ENCODE measurements at places on chromosomes 7 and 10.

- DNase-seq: no peak
Observed at GRCh38 chr10:81116201-81116600, 578.5 kb downstream of the SH2D4B start.

GRCh38 chr7:139687211-139687954 is 90.4 kb downstream of the HIPK2 start:
- no peak for DNase-seq

DNA sequence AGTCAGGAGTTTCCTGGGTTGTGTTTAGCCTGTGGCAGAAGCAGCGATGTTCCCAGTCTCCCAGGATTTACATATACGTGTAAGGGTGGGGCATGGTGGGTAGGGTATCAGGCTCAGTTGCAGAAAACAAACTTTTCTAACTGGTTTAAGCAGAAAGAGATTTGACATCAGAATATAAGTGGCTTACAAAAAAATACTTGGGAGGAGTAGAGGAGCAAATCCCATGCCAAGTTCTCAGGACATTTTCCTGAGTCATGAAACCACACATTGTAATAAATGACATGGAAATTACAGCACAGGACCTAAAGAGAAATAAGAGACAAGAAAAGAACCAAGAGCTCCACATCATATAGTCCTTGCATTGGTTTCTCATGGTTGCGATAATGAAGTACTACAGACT is 26.2 kb upstream of the FRMD4A start:
- no peak for DNase-seq

DNA sequence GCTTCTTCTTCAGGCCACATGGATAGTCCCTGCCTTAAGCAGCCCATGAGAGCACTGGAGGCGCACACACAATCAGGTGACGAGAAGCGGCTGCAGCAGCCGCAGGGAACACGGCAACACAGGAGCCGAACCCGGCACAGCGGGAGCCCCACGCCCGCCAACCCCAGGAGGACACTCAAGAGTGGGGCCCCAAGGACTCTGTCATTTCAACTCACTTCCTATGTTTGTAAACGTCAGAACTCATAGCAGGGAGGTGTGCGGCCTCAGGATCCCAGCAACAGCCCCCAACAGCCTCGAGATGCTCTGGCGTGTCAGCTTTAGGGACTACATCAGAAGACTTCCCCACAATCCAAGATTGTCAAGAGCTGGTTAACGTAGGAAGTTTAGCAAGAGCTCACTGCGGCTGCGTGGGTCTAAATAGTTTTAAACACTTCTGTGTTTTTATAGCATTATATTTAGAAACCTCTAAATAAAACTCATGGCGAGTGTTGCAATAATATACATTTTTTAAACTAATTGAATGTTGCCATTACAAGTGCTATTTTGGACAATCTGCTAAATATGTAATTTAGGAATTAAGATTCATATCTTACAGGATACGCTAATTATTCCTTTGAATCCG is 123.4 kb downstream of the MAD1L1 start:
- no peak for DNase-seq

GRCh38 chr7:141291541-141291940 is 217.7 kb downstream of the TMEM178B start:
- no peak for DNase-seq

DNA sequence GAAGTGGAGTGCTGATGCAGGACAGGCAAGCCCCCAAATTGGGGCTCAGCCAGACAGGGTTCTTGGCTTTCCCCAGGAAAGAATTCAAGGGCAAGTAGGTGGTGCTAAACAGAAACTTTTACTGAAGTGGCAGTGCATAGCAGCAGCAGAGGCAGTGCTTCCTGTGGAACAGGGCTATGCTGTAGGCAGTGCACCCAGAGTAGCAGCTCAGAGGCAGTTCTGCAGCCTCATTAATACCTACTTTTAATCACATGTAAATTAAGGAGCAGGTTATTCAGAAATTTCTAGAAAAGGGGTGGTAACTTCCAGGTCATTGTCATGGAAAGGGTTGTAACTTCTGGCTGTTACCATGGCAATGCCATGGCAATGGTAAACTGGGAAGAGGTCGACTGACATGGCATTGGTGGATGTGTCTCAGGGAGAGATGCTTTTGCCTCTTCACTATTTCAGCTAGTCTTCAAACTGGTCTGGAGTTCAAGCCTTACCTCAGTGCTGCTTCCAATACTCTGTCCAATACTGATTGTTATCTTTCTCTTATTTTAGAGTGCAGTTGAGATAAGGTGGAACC is 29.2 kb downstream of the PRSS58 start:
- DNase-seq: no peak

GRCh38 chr7:1358376-1359050 is 100.8 kb downstream of the MICALL2 start:
- no peak for DNase-seq

DNA sequence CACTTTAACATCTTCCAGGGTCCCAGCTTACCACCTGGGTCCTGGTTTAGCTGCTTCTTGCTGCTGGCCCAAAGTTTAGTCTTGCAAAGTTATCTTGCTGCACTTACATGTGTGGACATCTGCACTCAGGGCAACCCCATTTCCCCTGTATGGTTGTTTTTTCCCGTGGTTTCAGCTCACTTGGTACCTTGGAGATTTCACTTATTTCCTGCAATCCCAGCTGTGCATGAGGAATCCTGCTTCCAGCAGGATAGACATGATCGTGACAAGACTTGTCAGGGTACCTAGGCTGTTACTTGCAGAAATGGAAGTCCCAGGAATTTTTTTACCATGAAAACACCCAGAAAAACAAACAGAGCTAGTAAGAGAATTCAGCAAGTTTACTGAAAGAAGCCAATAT is 95.9 kb upstream of the LEP start:
- no peak for DNase-seq

DNA sequence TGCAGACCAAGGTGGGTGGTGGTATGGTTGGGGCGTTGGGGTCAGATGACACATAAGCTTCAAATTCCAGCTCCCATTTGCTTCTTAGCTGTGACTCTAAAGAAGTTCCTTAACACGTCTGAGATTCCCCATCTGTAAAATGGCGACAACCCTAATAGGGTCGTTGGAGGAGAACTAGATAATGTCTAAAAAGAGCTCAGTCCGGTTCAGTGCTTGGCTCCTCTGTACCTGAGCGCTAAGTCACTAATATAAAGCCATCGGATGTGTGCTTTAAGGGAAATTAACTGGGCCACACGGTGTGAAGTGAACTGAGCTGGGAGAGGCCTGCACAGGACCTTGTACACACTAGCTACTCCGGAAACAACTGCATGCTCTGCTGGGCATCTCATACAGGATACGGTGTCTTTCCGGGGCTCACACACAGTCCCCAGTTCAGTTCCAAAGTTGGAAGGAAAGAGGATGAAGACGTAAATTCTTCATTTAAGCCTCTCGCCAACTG is 476 bp upstream of the ZFYVE27 start:
- no peak for DNase-seq

DNA sequence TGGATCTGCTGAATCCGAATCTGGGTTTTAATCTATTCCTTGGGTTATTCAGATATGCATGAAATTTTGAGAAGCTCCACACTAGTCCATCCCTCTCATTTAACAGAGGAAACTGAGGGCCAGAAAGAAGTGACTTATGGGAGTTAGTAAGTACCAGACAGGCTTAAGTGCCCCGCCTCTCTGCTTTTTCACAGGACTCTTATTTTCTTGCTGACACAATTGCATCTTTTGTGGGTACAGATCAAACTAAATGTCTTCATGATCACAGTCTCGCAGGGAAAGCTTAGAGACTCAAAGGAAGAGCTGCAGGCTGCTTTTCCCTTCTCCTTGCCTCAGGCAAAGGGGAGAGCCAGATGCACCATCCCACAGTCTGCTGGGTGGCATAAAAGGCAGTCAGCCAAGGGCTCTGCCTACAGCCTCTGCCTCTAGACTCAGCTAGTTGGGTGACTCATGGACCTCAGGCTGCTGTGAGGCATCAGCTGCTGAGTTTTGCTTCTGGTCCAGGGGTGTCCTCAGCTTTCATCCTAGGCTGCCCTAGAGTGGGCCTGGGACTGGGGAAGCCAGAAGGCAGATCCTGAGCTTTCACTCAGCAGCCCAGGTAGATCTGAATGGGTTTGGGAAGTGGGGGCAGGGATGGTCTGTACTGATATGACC is 11.6 kb downstream of the GOLGA7B start:
- no peak for DNase-seq

DNA sequence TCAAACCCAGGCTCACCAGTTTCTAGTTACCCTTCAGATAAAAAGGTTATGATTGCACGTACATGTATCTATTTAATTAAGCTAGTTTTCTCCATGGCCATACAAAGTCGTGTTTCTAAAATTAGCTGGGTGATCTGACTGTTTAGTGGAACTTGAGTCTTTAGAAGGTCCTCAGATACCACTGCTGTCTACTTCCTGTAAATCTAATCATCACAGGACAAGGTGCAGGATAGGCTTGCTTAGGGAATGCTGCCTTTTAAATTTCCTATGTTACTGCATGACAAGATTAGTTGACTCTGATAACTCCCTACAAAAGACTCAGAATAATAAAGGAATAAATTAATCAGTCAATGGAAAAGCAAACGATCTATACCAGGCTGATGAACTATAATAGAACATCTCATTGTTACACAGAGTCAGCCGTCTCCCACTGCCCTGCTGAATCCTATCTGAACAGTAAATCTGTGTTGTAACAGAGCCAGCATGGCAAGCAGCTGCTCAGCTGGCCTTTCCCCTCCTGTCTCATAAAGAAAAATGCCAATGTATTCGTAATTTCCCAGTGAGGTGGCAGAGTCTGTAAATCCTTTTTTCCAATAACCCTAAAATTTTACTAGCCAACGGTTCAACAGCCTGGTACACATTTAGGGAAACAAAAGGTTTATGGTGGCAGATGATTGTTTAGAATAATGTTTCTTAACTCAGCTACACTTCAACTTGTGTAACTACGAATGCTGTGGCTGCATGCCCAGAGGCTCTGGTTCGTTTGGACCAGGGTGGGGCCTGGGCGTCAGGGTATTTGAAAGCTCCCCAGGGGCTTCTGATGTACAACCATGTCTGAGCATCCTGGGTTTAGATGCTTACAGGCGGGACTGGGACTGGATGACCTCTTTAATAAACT is 318.0 kb downstream of the PAXIP1 start:
- no peak for DNase-seq

GRCh38 chr7:111820121-111820520 is 257.8 kb upstream of the IMMP2L start:
- no peak for DNase-seq

DNA sequence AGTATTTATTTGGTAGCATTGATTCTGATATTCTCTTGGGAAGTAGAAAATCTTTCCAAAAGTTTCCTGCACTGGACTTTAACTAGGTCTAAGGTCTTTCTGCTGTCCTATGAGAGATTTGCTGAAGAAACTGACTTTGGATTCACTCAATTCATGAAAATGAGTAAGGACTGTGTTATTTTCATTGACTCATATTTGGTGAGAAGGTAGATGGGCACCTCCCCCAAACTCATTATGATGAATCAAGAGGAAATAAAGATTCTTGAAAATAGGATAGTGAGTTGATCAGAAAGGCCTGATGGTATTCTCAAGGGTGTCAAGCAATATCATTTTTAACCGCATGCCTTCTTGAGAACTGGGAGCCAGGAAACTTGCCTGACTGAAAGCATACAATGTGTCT is 110.3 kb downstream of the RNF133 start:
- DNase-seq: no peak

- DNase-seq: no peak
Observed at GRCh38 chr7:127789031-127789430, 137.0 kb downstream of the SND1 start.

DNA sequence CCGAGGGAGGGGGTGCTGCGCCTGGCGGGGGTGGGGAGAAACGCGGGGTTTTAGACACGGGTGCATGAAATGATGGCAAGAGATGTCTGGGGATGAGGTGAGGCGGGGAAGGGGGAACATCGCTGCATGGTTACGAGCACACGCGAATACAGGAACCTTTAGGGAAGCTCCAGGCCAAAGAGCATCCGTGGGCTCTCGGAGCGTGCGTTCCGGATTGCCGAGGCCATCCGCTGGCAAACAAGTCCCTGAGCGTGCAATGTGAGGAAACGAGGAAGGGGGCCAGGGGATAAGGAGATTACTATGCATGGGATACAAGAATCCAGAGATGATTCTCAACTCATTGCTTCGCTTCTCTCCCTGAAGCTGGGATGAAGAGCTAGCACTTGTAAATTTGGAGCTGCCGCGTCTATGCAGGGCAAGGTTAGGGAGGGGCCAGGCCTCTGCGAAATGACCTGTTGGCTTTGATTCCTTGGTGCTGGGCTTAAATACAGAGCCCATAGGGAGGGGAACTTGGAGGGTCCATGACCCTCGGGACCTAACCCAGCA is 520 bp upstream of the WNT2 start:
- no peak for DNase-seq

- no peak for DNase-seq
Observed at GRCh38 chr7:78489476-78490240, 691.1 kb downstream of the PHTF2 start.

- DNase-seq: no peak
Observed at GRCh38 chr10:97199152-97199551, 13.4 kb upstream of the SLIT1 start.

DNA sequence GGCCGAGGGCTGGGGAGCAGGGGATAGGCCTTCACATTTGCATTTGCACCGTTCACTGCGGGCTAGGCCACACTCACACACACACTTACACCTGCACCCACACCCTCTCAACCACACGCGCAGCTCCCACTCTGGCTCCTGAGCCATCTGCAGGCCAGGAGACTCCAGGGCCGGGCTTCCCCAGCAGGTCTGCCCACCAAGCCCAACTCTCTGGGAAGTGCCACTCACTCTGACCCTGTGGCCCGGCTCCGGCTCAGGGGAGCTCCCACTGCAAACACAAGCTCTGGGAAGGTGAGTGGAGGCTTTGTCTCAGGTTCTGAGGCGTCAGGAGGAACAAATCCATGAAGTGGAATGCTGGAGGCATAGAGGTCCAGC is 157.9 kb downstream of the NRF1 start:
- DNase-seq: no peak

DNA sequence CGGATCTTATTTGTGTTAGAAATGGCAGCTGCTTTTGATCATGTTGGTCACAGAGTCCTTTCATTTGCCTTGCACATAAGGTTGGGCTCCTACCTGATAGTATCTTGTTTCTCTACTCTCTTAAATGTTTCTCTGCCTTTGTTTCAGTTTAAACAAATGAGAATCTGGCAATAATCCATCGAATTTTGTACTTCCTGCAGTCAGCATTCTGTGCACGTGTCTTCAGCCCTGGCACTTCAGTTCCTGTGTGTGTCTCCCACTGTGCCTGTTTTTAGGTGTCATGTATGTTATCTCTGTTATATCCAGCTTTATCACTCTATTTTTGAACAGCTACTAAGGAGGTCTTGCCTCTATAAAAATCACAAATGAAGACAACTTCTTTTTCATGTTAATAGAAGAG is 28.4 kb upstream of the PTER start:
- DNase-seq: no peak

- no peak for DNase-seq
Observed at GRCh38 chr7:68529221-68529620, 1069.1 kb upstream of the AUTS2 start.

- no peak for DNase-seq
Observed at GRCh38 chr7:25638590-25639244, 410.4 kb upstream of the NPVF start.

- DNase-seq: no peak
Observed at GRCh38 chr10:51522858-51523257, 176.5 kb downstream of the CSTF2T start.

GRCh38 chr7:90613088-90613498 is 17.0 kb downstream of the CDK14 start:
- DNase-seq: peak; percentile 30
